PC-3 (cell line): ENCODE measurements at places on chromosomes 3 and 15. TPM values are rescaled to one million over a fixed set of nuclear protein-coding genes. Genes with fewer than 3 reads are reported as not detected.
A peak's percentile ranks its signal among the peaks of the same experiment; 100 is the strongest.

Gene ASB14
- total RNA-seq: not detected in 2 replicates

DNA sequence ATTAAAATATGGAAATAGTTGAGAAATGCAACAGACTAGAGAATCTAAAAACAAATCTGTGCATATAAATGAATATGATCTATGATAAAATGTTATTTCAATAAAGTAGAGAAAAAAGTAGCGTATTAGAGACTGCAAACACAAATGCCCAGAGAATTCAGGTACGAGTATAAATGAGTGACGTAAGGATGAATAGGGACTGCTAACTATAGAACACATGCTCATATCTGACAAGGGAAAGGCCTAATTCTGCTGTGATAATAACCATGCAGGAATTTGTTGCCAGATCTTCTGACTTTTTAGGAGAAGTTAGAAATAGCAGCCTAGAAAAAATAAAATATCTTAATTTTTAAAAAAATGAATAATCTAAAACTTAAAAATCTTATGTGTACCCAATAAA is 73.1 kb downstream of the ESYT3 start:
- DNase-seq: no peak

DNA sequence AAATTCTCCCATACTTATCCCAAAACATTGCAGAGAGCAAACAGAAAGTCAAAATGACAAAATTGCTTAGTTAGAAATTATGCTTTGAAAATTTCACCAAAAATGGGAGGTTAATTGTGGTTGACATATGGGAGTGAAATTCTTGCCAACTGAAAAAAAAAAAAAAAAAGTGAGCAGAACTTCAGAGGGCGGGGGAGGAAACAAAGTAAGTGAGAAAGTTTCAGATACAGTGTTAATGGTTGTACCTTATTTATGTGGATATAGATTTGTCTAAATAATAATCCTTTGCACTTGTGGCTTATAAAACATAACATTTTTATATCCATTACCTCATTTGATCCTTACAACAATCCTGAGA is 91.5 kb upstream of the RAP2B start:
- DNase-seq: no peak

Gene DAZL
- 0.04 TPM in 1 of 2 replicates, not detected in the other for total RNA-seq

DNA sequence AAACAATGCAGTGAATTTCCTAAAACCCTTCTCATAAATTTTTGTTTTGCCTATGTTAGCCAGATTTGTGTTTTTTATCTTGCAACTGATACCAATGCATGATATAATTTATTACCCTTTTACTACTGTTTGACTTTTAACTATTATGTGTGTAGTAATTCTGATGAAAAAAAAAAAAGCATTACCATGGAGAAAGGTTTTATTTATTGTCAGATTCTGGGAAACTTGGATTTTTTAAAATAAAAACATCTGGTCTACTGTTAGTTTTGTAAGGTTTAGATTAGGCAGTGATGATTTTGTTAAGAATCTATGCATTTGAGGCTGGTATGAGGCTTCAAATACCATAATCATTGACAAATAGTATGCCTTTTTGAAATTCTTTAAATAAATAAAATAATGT is 470.4 kb upstream of the ROBO1 start:
- no peak for DNase-seq

DNA sequence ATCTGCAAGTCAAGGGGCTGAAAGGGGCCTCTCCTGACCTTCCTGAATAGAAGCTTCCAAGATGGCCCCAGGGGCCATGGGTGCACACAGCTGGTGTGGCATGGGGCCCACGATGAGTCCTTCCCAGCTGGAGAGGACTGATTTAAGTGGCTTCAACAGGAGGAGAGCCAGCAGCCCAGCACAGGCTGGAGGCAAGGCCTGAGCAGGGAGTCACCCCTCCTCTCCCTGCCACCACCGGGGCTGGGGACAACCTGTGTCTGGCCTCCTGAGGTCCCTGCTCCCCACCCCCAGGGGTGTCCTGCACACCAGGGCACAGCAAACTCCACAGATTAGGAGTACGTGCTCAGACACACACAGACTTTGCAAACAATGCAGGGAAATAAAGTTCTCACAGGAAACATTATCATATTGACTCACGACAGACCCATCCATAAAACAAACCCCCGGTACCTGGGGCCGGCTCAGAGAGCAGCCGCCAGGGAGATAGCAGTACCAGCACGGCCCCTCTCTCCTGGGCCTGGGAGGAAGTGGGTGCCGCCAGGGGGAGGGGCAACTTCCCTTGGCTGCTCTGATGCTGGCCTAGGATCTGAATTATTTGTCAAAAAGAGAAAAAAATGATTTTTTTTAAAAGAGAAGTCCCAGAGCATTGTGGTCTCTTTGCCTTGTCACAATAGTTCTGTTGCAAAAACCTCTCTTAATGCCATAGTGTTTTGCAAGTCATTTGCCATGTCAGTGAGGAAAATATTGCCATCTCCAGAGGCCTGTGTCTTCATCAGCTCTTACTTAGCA is 21.9 kb upstream of the TSEN2 start:
- DNase-seq: peak; percentile 92

Gene RLBP1
- not detected in 2 replicates for total RNA-seq

- no peak for DNase-seq
Measured at GRCh38 chr15:42608752-42609488, 33.5 kb downstream of the STARD9 start.

DNA sequence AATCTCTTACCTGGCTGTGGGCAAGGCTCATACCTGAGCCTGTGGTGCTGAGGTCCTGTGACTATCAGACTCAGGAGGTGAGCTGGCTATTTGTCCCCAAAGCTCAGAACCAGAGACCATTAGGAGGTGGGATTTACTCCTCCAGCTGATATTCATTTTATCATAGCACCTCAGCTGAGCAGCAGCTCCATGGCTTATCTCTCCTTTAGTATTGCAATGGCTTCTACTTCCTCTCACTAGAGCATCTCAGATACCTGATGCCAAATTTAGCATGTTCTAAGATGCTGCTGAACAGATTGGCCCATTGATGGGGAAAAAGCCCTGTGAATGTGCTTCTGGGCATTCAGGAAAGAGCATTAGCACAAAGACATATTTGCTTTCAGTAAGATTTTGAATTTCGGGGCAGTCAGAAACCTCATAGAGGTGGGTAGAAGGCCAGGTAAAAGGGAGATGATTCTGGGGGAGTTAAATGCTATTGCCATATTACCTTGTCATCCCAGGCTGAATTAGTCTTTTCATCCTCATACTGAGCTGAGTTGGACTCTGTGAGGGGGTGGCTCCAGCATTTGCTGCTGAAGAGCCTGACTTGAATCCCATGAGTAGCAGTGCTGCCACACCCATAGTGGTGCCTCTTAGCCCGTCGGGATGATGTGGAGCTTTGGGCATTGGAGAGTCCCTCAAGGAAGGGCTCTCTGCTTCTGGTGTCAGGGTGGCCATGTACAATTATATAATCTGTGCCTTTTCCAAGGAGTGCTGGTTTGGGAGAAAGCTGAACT is 2.4 kb downstream of the BSN start:
- DNase-seq: no peak

DNA sequence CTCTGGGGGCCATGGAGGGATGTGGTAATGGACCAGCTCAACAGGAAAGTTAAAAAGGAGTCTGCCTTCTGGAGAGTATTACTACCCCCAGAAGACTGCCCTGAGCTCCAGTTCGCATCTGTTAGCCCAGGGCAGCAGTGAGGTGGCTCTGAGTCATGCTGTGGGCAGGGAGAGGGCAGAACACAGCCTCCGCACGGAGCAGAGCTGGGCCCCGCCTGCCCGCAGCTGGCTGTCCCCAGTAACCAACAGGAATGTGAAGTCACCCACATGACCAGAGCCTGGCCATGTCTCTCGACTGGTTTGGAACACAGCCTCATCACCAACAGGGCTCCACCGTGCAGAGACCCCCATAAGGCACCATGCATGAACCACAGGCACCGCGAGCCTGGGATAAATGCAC is 62.1 kb downstream of the CYFIP1 start:
- DNase-seq: peak; percentile 84

Gene ECE2
- total RNA-seq: not detected in 2 replicates

- peak; percentile 75 for DNase-seq
Measured at GRCh38 chr15:101014921-101015841, 96.0 kb downstream of the LRRK1 start.

Gene FILIP1L
- not detected in 2 replicates for total RNA-seq

DNA sequence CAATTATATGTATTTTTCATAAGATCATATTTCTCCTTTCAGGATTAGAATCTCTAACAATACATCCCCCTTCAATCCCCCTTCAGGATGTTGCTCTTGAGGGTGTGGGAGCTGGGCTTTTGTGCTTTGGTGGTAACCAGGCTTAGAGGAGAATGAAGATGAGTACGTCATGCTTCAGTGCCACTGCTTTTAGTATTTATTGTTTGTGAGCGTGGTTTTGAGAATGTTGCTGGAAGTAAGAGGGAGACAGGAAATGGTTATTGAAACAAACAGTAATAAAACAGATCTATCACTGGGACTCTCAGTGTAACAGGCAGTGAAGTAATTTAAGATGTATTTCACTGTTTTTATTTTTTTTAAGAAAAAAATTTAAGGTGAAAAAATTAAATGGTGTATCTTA is 35.3 kb downstream of the GBE1 start:
- peak; percentile 59 for DNase-seq

Gene ZNF502
- total RNA-seq: not detected in 2 replicates

Gene EAF2
- 2.8 and 8.6 TPM in 2 replicates for total RNA-seq

- no peak for DNase-seq
Measured at GRCh38 chr3:121730940-121731687, 18.4 kb downstream of the GOLGB1 start.

DNA sequence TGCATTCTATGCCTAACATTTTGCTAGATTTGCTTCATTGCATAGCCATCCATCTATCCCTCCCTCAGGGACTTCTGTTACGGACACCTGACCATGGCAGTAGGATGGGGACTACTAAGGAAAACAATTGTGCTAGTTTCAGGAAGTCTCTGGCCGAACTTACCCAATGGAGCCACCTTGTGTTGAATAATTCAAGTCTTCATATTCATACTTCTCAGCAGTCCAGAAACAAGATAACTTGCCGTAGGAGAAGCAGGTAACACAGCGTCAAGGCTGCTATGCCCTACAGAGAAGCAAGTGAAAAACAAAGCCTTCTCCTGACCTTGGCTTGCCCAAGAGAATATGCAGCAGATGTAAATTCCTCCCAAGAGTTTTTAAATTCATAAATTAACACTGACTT is 685.3 kb downstream of the GRM7 start:
- DNase-seq: no peak
